ENCODE measurements at places on chromosomes 12 and 14.
A peak's percentile ranks its signal among the peaks of the same experiment; 100 is the strongest.

GRCh38 chr12:103841690-103842584, 903 bp upstream of the NT5DC3 start:
- peak; percentile 21 for DNase-seq

- no peak for DNase-seq
These were observed 37.7 kb downstream of the RIN3 start for GRCh38 chr14:92551044-92551841.

DNA sequence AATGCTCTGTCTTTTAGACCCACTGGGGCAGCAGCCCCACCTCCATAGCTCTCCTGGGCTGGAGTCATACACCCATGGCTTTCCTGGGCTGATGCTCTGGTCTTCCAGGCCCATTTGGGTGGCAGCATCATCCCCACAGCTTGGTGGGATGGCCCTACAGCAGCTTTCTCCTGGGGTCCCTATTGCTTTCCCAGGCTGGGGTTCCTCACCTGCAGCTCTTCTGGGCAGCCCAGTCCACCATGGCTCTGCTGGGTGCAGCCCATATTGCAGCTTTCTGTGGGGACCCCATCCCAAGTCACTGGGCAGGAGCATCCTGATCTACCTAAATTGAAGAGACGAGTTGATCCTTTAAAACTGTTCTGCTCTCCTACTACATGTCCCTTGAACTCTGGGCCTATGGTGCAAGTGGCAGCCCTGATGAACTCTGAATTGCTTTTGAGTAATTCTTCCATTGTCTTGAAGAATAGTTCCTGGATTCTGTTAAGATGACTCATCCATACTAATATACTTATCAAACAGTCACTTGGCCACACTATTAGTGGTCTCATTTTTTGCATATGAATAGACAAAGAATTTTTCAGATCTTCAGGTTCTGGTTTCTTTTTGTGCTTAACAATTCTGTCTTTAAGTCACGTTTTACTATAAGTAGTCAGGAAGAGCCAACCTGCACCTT, 390.1 kb downstream of the DPF3 start:
- DNase-seq, result no peak

- no peak for DNase-seq
These were observed 14.4 kb upstream of the SERPINA10 start for GRCh38 chr14:94307410-94307992.

GRCh38 chr14:91311284-91311662, 66.8 kb upstream of the GPR68 start:
- DNase-seq, result peak; percentile 77

GRCh38 chr12:74259199-74259598, 278.4 kb upstream of the ATXN7L3B start:
- no peak for DNase-seq

GRCh38 chr14:30290001-30290400, 269.0 kb upstream of the G2E3 start:
- no peak for DNase-seq

- no peak for DNase-seq
These were observed 2.0 kb upstream of the CACNB3 start for GRCh38 chr12:48816143-48816854.

GRCh38 chr14:56224691-56225681, 106.8 kb downstream of the PELI2 start:
- DNase-seq, result no peak

DNA sequence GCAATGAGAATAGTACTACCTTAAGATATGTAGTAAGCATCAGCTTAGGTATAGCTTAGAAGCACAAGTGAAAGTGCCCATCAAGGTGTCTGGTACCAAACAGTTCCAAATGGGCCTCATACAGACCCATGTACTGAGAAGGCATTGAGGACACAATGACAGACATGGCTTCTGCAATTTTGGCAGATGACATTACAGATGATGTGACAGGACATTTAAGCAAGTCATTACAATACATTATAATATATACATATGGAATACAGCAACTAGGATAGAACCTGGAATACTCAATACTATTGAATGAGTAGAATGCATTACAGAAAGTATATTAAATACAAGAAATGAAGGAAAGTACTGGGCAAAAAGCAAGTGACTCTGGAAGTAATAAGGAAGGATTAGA, 256.4 kb downstream of the GXYLT1 start:
- no peak for DNase-seq

DNA sequence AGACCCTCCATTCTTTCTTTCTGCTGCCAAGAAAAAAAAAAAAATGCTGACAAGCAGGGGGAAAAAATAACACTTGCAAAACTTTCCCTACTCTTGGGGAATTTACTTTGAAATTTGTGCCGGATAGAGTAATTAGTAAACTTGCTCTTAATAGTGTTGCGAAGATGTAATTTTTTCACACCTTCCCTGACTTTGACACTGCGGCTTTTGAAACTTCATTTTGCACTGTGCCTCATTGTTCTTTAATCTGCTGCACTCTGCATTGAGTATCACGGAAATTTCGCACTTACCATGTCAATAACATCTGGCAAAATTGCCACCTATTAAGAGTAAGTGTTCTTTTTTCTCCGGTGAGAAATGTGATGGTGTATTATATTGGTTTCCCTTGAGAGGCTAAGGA, 596.1 kb downstream of the VRK1 start:
- DNase-seq, result no peak

- no peak for DNase-seq
These were observed 226.8 kb upstream of the RGS6 start for GRCh38 chr14:71705460-71705859.
